NCI-H1092 treated with DMSO at 0.1 percent for 48 hours (cell line): ENCODE measurements at places on chromosomes 1 and 21.

DNA sequence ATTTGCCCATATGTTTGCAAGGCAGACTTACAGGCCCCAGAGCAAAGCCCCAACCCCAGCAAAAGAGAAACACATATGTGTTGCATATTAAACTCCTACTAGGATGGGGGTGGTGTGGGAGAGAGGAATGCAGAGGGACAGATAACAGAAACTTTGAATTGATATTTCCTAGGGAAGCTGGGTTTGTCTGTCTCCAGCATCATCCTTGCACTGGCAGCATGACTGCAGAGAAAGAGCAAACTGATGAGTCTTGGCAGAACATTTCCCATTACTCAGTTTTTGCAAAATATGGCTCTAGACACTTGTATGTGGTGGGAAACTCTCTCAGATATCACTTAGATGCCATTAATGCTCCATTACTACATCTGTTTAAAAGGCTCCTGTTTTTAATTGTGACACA, 43.8 kb upstream of the MARK1 start:
- DNase-seq, result no peak

DNA sequence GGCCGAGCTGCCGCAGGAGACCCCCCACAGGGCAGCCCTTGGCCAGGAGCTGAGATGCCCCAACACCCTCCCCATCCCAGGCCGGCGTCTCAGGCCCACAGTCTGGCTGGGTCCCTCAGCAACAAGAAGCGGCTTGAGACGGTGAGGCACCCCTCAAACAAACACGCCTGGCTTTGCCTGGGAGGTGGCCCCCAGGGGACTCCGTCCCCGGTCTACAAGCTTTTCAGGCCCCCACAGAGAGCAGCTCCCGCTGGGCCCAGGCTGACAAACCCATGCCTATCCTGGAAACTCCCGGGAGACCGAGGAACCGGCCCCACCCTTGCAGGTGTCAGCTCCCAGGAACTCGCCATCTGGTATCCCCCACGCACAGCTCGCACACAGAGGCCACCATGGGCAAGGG, 67.0 kb downstream of the ARHGEF16 start:
- no peak for DNase-seq

DNA sequence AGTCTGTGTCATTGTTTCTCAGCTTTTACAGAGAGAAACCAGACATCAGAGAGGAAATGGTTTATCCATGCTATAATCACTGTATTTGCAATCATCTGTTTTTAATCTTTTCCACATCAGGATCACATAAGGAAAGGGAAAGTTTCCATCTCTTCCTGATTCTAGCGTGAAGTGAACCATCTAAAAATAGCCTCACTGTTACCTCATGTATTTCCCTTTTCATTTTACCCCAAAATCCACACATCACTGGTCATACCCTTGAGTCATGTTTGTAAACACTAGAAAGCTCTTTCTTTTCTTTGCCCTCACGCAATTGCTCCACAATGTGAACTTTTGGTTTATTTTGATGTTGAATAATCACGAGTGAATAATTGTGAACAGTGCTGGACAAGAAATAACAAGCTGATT, 146.0 kb downstream of the PLA2G4A start:
- DNase-seq, result no peak

DNA sequence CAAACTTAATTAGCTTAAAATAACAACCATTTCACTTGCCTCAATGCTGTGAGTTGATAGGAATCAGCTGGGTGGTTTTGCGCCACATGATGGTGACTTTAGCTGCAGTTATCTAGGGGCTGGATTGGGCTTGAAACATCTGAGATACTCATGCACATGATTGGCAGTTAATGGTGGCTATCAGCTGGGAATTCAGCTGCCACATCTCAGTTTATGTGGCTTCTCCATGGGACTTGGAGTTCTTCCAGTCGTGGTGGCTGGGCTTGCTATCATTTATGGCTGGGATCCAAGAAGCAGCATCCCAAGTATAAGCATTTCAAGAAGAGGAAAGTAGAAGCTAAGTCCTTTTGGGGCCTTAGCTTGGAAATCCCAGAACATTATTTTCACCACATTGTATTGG, 36.4 kb downstream of the PDC start:
- DNase-seq, result no peak

GRCh38 chr1:11245904-11246719, 16.2 kb downstream of the MTOR start:
- no peak for DNase-seq

GRCh38 chr1:229627003-229627402, 956 bp downstream of the URB2 start:
- DNase-seq, result no peak

GRCh38 chr1:197976368-197976767, 59.2 kb downstream of the LHX9 start:
- DNase-seq, result no peak

DNA sequence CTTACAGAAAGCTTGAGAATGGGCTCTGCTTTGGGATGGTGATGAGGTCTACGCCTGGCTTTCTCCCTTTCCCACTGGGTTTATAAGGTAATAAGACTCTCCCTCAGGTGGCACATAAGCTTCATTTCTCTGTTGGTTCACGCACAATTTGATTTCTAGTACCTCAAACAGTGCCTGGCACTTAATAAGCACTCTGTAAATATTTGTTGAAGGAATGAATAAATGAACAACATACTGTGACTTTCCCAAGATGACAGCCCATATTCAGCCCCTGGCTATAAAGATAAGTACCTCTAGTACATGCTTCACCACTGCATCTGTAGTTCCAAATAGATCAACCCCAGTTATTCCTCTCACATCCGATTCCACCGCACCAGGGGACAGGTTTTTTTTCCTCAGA, 17.8 kb downstream of the COPA start:
- DNase-seq, result peak; percentile 99

DNA sequence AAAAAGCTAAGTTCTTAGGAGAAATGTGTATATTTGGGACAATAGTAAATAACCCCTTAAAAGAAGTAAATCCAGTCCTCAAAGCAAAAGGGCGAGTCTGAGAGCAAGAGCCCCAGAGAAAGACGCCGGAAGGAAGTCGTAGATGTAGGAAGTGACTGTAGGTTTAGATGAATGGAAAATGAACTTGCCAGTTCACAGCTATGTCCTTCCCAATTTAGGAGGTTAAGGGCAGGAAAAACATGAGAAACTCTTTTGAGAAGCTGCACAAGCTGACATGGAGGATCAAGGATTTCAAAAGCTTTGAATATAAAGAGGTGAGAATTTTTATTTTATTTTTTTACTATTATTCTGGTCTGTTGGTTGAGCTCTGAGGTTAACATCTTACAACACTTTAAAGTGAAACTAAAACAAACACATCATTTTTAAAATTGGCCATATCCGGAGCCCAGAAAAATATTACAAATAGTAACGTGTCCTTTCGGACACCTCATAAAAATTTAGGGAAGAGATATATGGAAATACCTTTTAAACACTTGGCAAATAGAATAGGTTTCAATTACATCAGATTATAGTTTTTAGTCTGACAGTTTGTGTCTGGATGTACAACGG, 1178.6 kb downstream of the MRPL39 start:
- no peak for DNase-seq

- peak; percentile 40 for DNase-seq
These were observed 96.0 kb downstream of the NOS1AP start for GRCh38 chr1:162165528-162165927.

DNA sequence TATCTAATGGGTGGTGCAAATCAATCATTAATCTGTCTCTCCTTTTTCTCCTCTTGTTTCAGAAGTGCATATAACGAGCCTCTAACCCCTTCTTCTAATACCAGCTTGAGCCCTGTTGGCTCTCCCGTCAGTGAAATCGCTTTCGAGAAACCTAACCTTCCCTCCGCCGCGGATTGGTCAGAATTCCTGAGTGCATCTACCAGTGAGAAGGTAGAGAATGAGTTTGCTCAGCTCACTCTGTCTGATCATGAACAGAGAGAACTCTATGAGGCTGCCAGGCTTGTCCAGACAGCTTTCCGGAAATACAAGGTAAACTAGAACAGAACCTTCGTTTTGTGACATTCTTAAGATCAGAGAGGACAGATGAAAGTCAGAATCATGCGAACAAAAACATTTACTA, 25.3 kb upstream of the VAMP3 start:
- DNase-seq, result no peak

DNA sequence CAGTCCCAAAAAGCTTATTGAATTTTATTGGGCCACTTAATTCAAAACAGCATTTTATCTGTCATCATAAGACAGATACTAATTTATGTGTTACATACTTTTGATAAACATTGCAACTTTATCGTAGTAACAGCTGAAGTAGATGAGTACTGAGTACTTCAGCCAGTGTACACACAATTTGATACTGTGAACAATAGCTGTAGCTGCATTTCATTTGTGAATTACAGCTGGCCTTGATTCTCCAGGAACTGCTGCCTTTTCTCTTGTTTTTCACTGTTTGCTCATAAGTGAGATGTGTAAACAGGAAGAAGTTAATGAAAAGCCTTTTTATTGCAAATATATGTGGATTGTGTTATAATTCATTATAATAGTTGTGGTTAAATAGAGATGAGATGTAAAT, 10.2 kb downstream of the UAP1 start:
- peak; percentile 68 for DNase-seq

DNA sequence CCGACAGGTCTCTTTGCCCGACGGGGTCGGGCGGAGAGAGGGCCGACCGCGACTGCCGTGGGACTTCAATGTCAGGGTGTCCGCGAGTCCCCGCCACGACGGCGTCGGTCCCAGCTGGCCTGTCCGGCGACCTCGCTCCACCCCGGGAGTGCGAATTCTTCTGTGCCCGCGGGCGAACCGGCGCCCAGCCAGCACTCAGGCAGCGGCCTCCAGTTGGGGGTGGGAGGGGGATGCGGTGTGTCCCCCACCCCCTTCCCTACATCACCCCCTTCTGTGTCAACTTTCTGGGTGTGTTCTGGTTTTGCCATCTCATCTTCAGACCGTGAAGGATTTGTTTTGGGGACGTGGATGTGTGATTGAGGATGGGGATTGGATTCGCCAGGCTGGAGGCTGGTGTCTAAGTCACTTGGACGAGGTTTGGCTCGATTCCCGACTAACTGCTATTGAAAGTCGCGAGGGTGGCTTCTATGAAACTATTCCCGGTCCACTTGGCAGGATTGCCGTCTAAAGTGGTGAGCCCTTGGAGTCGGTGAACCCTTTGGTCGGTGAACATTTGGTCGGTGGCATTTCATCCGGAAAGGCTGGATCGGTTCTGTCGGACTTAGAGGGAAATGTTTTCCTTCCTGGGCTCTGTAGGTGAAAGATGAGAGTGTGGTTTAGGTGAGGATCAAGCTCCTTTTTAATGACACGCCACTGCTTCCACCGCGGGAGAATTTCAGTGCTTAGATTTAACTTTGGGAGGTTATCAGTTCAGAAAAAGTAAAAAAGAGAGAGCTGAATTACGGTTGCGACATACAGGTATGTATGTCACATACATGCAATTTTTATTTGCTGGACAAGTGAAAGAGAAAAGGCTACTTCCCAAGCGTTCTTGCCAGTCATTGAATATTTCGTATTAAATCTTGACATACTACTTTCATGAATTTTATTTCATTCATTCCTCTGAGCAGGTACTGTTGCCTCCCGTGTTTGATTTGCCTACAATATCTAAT, 771 bp downstream of the ABCD3 start:
- DNase-seq, result peak; percentile 56

GRCh38 chr21:43728467-43729390, 9.8 kb downstream of the PDXK start:
- peak; percentile 85 for DNase-seq

DNA sequence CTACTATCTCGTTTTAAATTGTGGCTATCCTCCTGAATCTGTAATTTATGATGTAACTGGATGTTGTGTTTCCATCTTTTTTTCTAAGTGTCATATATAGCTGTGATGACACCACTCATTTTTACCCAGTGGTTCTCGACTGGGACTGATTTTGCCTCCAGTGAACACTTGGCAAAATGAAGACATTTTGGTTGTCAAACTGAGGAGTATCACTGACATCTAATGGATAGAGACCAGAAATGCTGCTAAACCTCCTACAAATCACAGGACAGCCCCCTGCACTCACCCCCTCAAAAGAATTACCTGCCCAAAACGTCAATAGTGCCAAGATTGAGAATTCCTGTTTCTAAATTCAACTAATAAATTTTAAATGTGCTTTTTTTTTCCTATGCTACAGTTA, 1.9 kb downstream of the TRMT13 start:
- DNase-seq, result no peak

- DNase-seq, result no peak
These were observed 88.9 kb upstream of the TNFSF4 start for GRCh38 chr1:173295995-173296394.

- no peak for DNase-seq
These were observed 17.3 kb upstream of the C1orf159 start for GRCh38 chr1:1132956-1133750.

- DNase-seq, result no peak
These were observed 31.9 kb upstream of the GTF2B start for GRCh38 chr1:88923224-88923623.

- no peak for DNase-seq
These were observed 42.5 kb upstream of the SYT2 start for GRCh38 chr1:202752774-202753173.

- no peak for DNase-seq
These were observed 22.3 kb downstream of the THEM4 start for GRCh38 chr1:151887028-151887427.

GRCh38 chr1:214439352-214440119, 111.9 kb downstream of the PTPN14 start:
- DNase-seq, result no peak

- no peak for DNase-seq
These were observed 22.2 kb upstream of the TMEM200B start for GRCh38 chr1:29145739-29146437.

DNA sequence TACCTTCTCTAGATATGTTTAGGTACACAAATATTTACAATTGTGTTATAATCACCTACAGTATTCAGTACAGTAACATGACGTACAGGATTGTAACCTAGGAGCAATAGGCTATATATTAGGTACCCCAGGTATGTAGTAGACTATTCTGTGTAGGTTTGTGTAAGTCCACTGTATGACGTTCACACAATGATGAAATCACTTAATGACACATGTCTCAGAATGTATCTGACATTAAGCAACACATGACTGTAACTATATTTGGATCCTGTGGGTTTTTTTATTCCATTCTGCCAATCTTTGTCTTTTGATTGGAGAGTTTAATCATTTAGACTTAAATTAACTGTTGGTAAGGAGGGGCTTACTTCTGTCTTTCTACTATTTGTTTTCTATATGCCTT, 52.1 kb downstream of the STYXL2 start:
- no peak for DNase-seq
